ENCODE measurements at places on chromosomes 4 and X.

DNA sequence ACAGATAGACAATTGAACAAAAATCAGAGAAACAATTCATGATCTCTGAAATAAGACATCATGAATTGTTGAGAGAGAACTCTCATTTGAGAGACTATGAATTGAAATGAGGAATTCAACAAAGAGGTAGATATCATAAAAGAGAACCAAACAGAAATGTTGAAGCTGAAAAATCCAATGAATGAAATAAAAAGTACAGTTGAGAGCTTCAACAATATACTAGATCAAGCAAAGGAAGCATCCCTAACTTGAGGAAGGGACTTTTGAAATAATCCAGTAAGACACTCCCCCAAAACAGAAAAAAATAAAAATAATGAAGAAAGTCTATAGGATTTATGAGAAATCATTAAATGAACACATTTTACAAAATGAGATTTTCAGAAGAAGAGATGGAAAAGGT, 310.0 kb upstream of the PCDH10 start:
- H3K4me3 ChIP-seq = no peak overlapping the region
- DNase-seq = no peak
- H3K36me3 ChIP-seq = no peaks in the 10 kb centered on the region
- H3K27me3 ChIP-seq = no peaks in the 10 kb centered on the region
- H3K4me1 ChIP-seq = no peaks in the 10 kb centered on the region

DNA sequence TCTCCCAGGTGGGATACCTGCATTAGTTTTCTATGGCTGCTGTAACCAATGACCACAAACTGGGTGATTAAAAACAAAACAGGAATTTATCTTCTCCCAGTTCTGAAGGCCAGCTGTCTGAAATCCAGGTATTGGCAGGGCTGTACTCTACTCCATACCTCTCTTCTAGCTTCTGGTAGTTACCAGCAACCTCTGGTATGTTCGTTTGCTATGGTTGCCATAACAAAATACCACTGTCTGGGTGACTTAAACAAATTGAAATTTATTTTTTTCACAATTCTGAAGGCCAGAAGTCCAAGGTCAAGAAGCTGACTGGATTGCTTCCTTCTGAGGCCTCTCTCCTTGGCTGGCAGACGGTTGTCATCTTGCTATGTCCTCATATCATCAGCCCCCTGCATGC, 642.1 kb upstream of the TENM3 start:
- H3K27ac ChIP-seq = no peak overlapping the region
- no peaks in the 10 kb centered on the region for H3K4me1 ChIP-seq
- H3K4me3 ChIP-seq = no peak overlapping the region
- H3K27me3 ChIP-seq = no peaks in the 10 kb centered on the region

- no peaks in the 10 kb centered on the region for H3K4me1 ChIP-seq
- H3K4me3 ChIP-seq = no peak overlapping the region
- DNase-seq = peak; percentile 72
- H3K27ac ChIP-seq = no peak overlapping the region
- peaks cover 9% of the 10 kb centered on the region for H3K36me3 ChIP-seq
Observed at GRCh38 chrX:1442016-1442665, 10.6 kb downstream of the ASMTL start.

DNA sequence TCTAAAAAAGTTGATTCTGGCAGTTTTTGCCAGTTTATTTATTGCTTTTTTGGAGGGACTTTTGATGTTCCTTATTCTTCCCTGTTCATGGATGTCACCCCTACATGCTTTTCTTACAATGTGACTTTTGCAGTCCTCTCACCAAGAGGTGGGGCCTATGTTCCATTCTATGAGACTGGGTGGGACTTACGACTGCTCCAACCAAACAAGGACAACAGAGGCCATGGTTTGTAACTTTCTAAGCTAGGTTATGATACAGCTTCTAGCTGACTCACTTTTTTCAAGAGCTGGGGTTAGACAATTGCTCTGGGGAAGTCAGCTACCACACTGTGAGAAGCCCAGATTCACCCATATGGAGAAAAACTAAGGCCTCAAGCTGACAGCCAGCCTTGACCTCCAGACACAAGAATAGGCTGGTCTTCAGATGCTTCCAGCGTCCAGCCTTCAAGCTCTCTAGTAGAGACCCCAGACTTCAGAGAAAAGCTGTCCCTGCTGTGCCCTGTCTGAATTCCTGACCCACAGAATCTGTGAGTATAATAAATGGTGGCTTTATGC, 39.5 kb downstream of the ENOPH1 start:
- DNase-seq = peak; percentile 78
- no peaks in the 10 kb centered on the region for H3K27me3 ChIP-seq
- H3K4me3 ChIP-seq = no peak overlapping the region
- H3K4me1 ChIP-seq = no peaks in the 10 kb centered on the region

- no peaks in the 10 kb centered on the region for H3K4me1 ChIP-seq
- peak within 1 kb of the TSS; percentile 68 for H3K27ac ChIP-seq
- H3K27me3 ChIP-seq = no peaks in the 10 kb centered on the region
- DNase-seq = no peak
- peak within 1 kb of the TSS; percentile 60 for H3K4me3 ChIP-seq
- H3K36me3 ChIP-seq = no peaks in the 10 kb centered on the region
Observed at GRCh38 chrX:10620121-10620699, at the start of gene MID1. Gene MID1, minus strand, starts transcription at chrX:10620585. Its CDS starts 53,038 bp downstream, at chrX:10567547.

DNA sequence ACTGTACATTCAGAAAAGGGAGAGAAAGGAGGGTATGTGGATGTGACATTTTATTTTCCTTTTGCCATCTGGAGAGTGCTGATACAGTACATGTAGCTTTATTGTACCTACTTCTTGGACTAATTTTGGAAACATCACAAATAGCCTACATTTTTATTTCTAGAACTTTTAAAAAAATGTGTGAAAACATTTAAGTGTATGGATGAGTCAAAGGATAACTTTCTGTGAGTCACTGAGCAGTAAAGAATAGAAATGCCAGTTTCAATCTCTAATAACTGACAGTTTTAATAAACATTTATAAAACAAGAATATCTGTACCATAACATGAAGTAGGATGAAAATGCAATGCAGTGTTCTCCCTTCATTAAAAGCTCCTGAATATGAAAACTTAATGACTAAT, 374.4 kb upstream of the NWD2 start:
- H3K27me3 ChIP-seq = no peaks in the 10 kb centered on the region
- H3K4me3 ChIP-seq = no peak overlapping the region
- DNase-seq = no peak

Data from esophagus muscularis mucosa (tissue), 4 donors.